ENCODE measurements at places on chromosomes 2 and 18. TPM values are rescaled to one million over a fixed set of nuclear protein-coding genes. Genes with fewer than 3 reads are reported as not detected.

DNA sequence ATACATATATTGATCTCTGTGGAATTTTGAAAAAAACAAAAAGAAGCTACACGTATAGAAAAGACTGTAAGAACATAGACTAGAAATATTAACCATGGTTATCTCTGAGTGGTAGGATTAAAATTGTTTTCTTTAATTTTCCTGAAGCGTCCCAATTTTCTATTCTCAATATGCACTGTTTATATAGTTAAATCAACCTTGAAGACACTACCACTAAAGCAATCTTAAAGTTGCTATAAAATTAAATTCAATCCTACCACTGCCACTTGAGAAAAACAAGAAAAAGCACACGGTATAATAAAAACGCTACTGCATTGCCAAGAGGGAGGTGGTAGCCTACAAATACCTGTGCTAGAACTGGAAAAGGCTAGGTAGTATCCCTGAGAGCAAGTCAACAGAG is 47.2 kb downstream of the TRIP12 start:
- H3K27ac ChIP-seq, result no peak overlapping the region
- peaks cover 8% of the 10 kb centered on the region for H3K36me3 ChIP-seq
- no peaks in the 10 kb centered on the region for H3K27me3 ChIP-seq
- DNase-seq, result no peak
- no peak overlapping the region for H3K4me3 ChIP-seq

GRCh38 chr2:40213071-40213470 is 238.8 kb downstream of the SLC8A1 start:
- no peak overlapping the region for H3K4me3 ChIP-seq
- no peaks in the 10 kb centered on the region for H3K27me3 ChIP-seq
- H3K27ac ChIP-seq, result no peak overlapping the region
- no peaks in the 10 kb centered on the region for H3K36me3 ChIP-seq
- H3K4me1 ChIP-seq, result no peaks in the 10 kb centered on the region

DNA sequence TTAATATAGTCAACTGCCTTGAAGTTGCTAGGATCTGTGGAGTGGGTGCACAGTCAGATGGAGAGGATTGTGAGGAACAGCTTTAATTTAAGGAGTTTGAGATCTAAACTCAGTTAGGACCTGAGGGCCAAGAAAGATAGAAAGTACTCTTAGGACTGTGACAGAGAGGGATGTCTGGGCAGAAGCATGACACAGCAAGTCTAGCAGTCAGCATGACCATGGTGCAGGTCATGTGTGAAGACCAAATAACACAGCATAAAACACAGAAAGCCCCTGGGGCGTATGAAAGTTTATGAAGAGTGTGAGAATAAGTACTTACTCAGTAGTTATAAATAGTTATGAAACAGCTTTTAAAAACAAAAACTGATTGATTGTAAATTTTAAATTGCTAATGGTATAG is 107.2 kb downstream of the GALNT1 start:
- no peak overlapping the region for H3K4me3 ChIP-seq
- H3K4me1 ChIP-seq, result no peaks in the 10 kb centered on the region
- no peaks in the 10 kb centered on the region for H3K27me3 ChIP-seq
- DNase-seq, result no peak
- H3K27ac ChIP-seq, result no peak overlapping the region

DNA sequence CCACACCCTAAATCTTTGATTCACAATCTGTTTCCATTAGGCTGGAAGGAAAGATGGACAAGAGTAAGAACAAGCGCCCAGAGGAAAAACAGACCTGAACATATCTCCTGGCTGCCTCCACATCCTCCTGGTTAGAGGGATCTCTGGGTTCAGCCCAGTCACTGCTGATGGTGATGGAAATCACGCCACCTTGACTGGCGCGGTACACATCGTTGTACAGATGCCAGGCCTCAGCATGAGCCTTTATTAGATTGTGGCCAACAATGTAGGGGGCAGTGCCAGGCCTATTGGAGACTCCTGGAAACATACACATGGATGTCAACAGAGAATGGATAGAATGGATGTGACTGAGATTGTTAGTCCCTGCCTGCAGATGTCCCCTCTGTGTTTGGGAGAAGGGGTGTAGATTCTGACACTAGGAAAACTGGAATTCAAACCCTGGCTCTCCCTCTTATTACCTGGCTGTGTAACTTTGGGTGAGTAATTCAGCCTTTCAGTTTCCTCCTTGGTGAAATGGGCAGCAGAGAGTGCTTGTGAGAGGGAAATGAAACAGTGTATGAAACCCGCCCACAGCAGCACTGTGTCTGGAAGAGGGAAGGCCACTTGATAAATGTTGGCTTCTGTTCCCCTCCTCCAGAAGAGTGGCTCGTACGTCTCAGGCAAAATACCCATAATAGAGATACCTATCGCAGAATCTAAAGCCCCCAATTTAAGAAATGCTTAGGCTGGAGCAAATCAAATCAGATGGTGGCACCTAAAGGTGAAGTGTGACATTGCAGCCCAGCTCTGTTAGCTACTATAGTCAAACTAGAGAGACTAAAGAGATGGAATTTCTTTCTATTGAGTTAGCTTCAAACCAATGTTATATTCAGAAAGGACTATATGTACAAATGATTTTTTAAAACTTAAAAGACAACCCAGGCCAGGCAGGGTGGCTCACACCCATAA is 36.2 kb downstream of the LCT start:
- no peak overlapping the region for H3K27ac ChIP-seq
- H3K4me1 ChIP-seq, result peaks cover 3% of the 10 kb centered on the region
- no peaks in the 10 kb centered on the region for H3K27me3 ChIP-seq

- no peak overlapping the region for H3K27ac ChIP-seq
- no peaks in the 10 kb centered on the region for H3K27me3 ChIP-seq
- no peak overlapping the region for H3K4me3 ChIP-seq
Observed at GRCh38 chr2:193523662-193524061, 1328.9 kb upstream of the TMEFF2 start.

GRCh38 chr2:136135921-136136906 is 18.3 kb upstream of the CXCR4 start:
- H3K36me3 ChIP-seq, result no peaks in the 10 kb centered on the region
- H3K4me3 ChIP-seq, result peak overlapping the region; percentile 64
- peak; percentile 96 for DNase-seq
- no peaks in the 10 kb centered on the region for H3K27me3 ChIP-seq

- H3K36me3 ChIP-seq, result no peaks in the 10 kb centered on the region
- no peak overlapping the region for H3K4me3 ChIP-seq
- H3K27me3 ChIP-seq, result no peaks in the 10 kb centered on the region
- no peak for DNase-seq
Observed at GRCh38 chr2:85257359-85257969, 70.3 kb downstream of the TGOLN2 start.

DNA sequence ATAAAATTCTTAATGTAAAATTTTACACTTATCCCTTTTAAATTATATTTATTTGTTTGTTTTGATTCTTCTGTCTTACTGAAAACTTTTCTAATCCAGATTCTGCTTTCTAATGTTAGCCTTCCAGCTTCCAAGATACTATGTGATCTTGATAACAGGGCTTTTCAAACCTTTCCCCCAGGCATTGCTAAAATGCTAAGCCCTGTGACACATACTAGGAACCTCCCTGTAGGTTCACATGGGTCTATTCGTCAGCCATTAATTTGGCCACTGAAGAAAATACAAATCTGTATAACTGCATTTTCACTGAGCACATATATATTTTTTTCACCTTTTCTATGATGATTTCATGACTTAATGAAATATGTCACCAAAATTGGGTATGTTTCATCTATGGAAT is 92.8 kb upstream of the MAP4K3 start:
- peaks cover 2% of the 10 kb centered on the region for H3K4me1 ChIP-seq
- no peak for DNase-seq
- no peak overlapping the region for H3K4me3 ChIP-seq
- H3K36me3 ChIP-seq, result no peaks in the 10 kb centered on the region

MROH2A gene
- not detected for total RNA-seq

LCT gene
- 0.22 TPM for total RNA-seq

RNF138 gene
- 90.1 TPM for total RNA-seq
